Temporal lobe (tissue), 4 donors: ENCODE measurements at places on chromosomes 2 and 18. TPM values are rescaled to one million over a fixed set of nuclear protein-coding genes. Genes with fewer than 3 reads are reported as not detected.

LYPD6 gene
- total RNA-seq, result 8.1 TPM

RBMS1 gene
- 8.9 TPM for total RNA-seq

TOGARAM2 gene
- under 0.01 TPM for total RNA-seq

HTR2B gene
- total RNA-seq, result 0.25 TPM

NUP35 gene
- 35.2 TPM for total RNA-seq

AKAIN1 gene
- total RNA-seq, result 2.5 TPM

ZSWIM2 gene
- total RNA-seq, result 0.49 TPM

LRRC30 gene
- not detected for total RNA-seq

ABCB11 gene
- total RNA-seq, result 0.25 TPM

TGFBRAP1 gene
- total RNA-seq, result 22.1 TPM

HK2 gene
- total RNA-seq, result 3.0 TPM

PROM2 gene
- 0.98 TPM for total RNA-seq

ADI1 gene
- total RNA-seq, result 10.8 TPM

NEU2 gene
- total RNA-seq, result not detected

NGEF gene
- 33.4 TPM for total RNA-seq

HOXD8 gene
- 0.25 TPM for total RNA-seq

ARMC9 gene
- total RNA-seq, result 10.1 TPM

CFC1 gene
- total RNA-seq, result 0.49 TPM

CYBRD1 gene
- total RNA-seq, result 8.9 TPM

PSMA8 gene
- not detected for total RNA-seq
